ENCODE measurements at places on chromosomes 5 and 9.

DNA sequence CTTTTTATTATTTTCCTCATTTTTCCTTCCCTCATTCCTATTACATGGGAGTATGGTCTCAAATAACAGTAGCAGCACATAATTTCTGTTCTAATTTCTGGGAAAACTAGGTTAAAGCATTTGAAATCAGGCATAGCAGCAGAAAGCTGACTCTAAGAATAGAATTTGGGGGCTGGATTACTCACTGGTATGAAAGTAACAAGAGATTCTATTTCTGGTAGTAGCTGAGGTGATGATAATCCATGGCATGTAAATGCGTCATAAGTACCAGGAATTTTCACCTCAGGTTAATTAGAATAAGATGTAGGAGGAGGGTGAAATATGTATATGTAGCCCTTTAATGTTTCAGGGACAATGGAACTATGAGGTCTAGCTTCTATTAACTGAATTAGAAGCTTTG, 662.0 kb downstream of the PTPRD start:
- no peak for DNase-seq

GRCh38 chr5:97044052-97044451, 98.4 kb downstream of the LIX1 start:
- DNase-seq: no peak

- no peak for DNase-seq
Observed at GRCh38 chr5:159658266-159658925, 257.9 kb upstream of the ADRA1B start.

GRCh38 chr9:35605351-35606137, 482 bp downstream of the TESK1 start:
- DNase-seq: peak; percentile 20

- DNase-seq: no peak
Observed at GRCh38 chr5:115374057-115374775, 77.8 kb upstream of the CCDC112 start.

DNA sequence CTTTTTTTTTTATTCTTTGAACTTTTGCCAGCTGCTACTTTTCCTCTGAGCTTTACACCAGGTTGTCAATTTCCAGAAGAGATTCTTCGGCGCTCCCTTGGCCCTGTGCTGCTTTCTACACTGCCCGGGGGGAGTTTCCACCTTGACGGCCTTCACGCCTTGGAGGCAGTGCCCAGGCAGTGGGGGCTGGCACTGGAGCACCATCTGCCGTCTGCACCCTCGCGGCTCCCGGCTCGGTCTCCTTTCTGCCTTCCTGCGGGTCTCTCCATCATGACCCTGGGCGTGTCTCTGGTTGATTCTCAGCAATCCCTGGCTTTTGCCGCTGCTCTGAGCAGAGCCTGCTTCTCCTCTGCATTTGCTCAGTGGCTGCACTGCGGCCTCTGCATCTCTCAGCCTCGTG, 2.9 kb downstream of the SLC6A18 start:
- no peak for DNase-seq

- DNase-seq: no peak
Observed at GRCh38 chr9:72477930-72478518, 43.4 kb upstream of the TMC1 start.

Data from activated CD4-positive, alpha-beta T cell treated with anti-CD3 and anti-CD28 coated beads, Interleukin-2, amount 50 U/mL, for 4 hours (primary cell).